Activated CD4-positive, alpha-beta memory T cell treated with anti-CD3 and anti-CD28 coated beads for 36 hours (primary cell): ENCODE measurements at places on chromosomes 11 and 22. TPM values are rescaled to one million over a fixed set of nuclear protein-coding genes. Genes with fewer than 3 reads are reported as not detected.

CNTF gene
- 1.6 TPM for total RNA-seq

SUSD2 gene
- 0.22 TPM for total RNA-seq

KRTAP5-11 gene
- total RNA-seq: not detected

DDTL gene
- 1.4 TPM for total RNA-seq

CARNS1 gene
- total RNA-seq: 2.3 TPM

OVCH2 gene
- not detected for total RNA-seq

SMIM38 gene
- 1.5 TPM for total RNA-seq

INTS4 gene
- 53.5 TPM for total RNA-seq

PATL1 gene
- 58.3 TPM for total RNA-seq

PRG2 gene
- 2.2 TPM for total RNA-seq

CABP4 gene
- total RNA-seq: 1.2 TPM

CD3D gene
- total RNA-seq: 346 TPM

UBQLN3 gene
- total RNA-seq: not detected

ADM gene
- 3.5 TPM for total RNA-seq

HTR3A gene
- not detected for total RNA-seq

DGCR6 gene
- 0.95 TPM for total RNA-seq

CALCA gene
- total RNA-seq: not detected

FXYD6 gene
- total RNA-seq: 0.61 TPM

FAM227A gene
- total RNA-seq: 0.88 TPM

P4HA3 gene
- not detected for total RNA-seq

MN1 gene
- total RNA-seq: 0.07 TPM

JHY gene
- 1.6 TPM for total RNA-seq

SRSF8 gene
- total RNA-seq: 31.1 TPM
